ENCODE measurements at places on chromosomes 16 and 17.

DNA sequence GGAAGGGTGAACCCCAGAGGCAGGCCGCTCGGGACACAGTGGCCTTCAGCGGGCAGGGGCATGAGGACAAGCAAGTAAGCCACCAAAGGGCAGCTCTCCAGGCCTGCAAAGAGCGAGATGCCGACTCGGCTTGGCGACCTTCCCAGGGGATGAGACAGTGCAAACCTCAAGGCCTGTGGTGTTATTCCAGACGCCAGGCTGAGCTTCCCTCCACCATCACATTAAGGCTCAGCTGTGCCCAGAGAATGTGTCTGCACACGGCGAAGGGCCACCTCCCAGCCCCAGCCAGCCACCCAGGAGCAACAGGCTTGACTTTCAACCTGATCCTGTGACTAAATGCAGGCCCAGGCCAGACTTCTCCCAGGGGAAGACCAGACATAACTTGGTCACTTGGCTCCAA, 251.4 kb downstream of the SOX9 start:
- no peak for DNase-seq

GRCh38 chr17:81831563-81831956, 1.5 kb downstream of the MCRIP1 start:
- DNase-seq, result no peak

- DNase-seq, result peak; percentile 25
These were observed 38.6 kb downstream of the CDH11 start for GRCh38 chr16:65083164-65083857.

- DNase-seq, result no peak
These were observed 55.7 kb downstream of the TOX3 start for GRCh38 chr16:52491216-52491615.

DNA sequence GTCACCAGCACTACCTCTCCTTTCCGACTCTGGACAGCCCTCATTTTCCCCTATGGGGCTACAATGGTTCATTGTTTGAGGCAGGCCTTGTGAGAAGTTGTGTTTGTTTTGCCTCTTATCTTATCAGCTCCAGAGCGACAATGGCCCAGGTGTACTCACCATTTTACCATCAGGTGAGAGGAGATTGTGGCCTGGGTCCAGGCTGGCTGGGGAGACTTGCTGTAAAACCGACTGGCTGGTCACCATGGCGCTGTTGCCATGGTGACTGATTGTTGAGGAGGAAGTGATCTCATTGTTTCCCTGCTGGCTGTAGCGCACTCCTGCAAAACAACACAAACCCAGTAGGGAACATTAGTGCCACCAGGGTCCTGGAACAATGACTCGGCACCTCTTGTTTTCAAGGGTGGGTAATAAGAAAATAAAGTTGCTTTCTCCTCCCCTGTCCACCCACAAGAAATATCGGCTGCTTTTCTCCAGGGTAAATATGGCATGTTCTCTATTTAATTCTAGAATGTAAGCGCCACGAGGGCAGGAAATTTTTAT, 34.4 kb downstream of the HNF1B start:
- peak; percentile 84 for DNase-seq

DNA sequence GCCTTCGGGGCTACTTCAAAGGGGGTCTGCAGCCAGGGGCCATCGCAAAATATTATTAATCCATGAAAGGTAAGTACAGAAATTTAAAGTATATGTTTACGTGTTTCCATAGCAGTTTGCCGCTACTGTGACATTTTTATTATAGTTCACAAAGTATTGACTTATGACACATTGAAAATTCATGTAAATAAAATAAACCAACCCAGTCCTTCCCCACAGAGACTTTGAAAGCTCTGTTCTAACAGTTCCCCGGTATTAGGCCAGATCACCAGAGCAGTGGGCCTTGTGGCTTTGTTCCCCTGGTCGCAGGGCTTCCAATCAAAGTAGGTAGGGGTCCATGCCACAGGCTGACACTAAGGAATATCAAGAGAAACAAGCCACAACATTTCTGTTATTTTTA, 13.9 kb downstream of the KIAA0753 start:
- no peak for DNase-seq

- no peak for DNase-seq
These were observed 28.7 kb downstream of the CALB2 start for GRCh38 chr16:71387045-71387871.

DNA sequence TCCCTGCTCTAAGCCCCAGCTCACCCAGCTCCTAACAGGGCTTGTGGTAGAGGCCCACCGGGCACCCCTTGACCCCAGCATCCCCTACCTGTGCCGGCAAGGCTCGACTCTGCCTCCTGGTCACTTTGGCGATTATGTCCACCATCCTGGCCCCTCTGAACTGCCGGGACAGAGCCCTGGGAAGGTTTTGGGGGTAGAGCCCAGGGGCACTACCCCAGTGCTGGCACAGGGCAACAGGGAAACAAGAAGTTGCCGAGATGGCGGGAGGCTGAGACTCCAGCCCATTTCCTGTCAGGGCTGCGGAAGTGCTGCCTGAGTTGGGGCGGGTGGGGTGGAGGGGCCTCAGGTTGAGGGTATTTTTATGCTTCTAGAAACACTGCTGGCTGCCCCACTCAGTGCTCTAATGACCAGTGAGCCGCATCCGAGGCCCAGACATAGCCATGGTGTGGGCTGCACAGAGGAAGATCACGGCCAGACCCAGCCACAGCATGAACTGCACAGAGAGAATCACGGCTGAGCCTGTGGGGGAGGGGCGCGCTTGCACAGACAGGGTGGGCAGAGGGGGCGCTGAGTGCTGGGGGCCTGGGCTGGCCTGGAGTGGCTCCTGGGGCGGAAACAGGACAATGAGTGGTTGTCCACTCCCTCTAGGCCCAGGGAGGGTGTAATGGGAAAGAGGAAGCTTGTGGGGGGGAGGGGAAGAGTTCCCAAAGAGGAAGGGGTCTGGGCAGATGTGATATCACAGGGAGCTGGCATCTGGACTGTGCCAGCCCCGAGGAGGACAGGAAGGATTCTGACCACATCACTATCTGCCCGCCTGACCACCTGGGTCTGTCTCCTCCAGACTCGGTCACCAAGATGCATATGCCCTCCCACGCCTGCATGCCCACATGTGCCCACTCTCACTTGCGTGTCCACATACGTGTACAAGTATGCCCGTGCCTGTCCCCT, 22.3 kb downstream of the ARHGAP27 start:
- DNase-seq, result no peak

DNA sequence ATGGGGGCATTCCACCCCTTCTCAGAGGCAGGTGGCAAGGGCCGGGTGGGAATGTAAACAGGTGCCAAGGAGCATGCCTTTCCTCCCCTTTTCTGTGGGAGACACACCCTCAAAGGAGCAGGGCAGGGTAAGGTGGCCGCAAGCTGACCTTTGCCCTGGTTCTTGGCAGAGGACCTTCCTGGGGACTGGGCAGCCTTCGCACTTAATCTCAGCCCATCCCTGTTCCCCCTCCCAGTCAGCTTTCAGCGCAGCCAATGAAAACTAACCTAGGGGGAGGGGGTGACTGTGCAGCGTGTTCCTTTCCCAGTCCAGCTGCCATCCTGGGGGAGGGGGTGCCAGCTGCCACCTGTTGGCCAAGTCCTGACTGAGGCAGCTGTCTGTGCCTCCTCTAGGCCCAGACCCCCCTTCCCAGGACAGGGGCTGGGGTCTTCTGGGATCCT, 2.8 kb downstream of the TRAF4 start:
- DNase-seq, result peak; percentile 13

All from NCI-H345 (cell line).